ENCODE measurements at places on chromosomes 2 and 18.

- DNase-seq, result no peak
These were observed 652.0 kb downstream of the PLCL1 start for GRCh38 chr2:198456418-198456817.

- no peak for DNase-seq
These were observed 58.4 kb downstream of the LRPPRC start for GRCh38 chr2:43937269-43937820.

DNA sequence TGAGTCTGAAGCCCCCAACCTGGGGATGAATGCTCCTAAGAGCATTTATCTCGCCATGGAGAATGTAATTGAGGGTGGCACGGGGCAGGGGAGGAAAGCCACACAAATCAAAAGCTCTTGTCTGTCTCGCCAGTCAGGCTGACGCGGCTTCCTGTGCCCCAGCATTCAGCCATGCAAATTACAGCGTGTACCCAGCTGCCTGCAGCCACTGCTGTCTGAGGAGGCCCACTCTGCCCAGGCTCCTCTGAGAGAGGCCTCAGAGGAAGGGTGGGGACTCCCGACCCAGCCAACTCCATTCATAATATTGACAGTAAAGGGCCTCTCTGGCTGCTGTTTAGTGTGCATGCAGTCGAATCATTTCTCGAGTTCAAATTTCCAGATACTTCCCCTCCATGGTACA is 22.0 kb downstream of the SMAD7 start:
- DNase-seq, result peak; percentile 65

DNA sequence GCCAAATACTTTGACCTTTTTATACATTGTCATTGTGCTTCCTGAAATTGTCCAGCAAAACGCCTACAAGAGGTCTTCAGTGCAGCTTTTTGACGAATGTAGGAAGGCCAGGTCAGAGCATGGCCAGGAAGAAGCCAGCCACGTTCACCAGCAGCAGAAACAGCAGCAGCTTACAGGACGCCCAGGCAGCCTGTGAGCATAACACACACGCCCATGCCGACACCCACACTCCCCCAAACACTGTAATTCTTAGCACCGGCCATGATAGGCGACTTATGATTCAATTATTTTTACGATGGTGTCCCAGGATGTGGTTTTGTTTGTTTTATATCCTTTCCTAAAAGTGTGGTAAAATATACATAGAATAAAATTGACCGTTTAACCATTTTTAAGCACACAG is 249.1 kb upstream of the SALL3 start:
- no peak for DNase-seq

DNA sequence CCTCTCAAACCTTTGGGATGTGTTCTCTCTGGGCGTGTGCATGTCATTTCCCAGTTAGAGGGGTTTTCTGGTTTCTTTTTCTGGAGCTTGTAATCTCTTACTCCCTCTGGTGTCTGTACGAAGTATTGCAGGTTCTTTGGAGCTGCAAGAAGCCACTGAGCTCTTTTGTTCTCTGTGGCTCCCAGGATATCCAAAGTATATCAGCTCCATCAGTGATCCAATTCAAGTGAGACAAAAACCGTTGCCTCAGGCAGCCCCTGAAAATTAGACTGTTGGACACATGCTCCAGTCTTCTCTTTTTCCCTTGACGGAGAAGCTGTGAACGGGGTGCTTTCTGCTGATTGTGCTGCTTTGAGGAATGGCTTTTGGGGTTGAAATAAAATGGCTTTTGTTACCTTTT is 59.0 kb upstream of the LDLRAD4 start:
- DNase-seq, result no peak

GRCh38 chr2:146764301-146764700 is 1080.5 kb upstream of the ACVR2A start:
- DNase-seq, result no peak

GRCh38 chr18:13611142-13611600 is 115.2 kb downstream of the FAM210A start:
- DNase-seq, result no peak

GRCh38 chr2:131801210-131801744 is 273.6 kb downstream of the CCDC74A start:
- DNase-seq, result no peak

DNA sequence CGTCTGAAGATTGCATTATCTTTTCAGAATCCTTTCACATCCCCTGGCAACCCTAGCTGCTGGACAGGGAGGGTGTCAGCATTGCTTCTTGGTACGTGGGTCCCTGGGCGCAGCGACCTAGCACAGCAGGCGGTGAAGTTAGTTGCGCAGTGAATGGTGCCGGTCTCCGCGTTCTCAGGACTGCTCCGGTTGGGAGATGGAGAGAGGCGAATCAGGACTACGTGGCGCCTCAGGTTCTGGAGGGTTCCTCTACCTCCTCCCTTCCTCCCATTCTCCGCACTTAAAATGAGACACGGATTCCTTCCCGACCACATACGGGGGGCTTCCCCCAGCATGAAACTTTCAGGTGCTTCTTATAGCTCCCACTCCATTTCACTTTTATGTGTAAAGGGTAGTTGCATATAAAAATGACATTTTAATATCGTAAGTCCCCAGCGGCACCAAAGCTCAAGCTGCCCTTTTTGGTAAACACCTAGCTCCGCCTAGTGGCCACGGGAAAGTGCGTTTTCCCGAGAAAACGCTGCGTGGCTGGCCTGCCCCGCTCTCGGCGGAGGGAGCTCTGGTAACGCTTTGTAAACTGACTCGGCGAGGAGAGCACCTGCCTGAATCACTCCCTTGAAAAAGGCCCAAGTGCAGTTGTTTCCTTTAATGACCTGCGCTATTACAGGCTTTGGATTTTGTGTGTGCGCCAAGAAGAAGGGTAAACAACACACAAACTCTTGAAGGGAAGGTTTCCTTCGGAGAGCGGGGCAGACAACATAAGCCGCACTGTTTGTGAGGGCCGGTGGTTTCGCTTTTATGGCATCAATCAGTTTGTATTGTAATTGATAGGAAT is 32.9 kb upstream of the INHBB start:
- DNase-seq, result peak; percentile 67
